ENCODE measurements at places on chromosomes 12 and 14.

DNA sequence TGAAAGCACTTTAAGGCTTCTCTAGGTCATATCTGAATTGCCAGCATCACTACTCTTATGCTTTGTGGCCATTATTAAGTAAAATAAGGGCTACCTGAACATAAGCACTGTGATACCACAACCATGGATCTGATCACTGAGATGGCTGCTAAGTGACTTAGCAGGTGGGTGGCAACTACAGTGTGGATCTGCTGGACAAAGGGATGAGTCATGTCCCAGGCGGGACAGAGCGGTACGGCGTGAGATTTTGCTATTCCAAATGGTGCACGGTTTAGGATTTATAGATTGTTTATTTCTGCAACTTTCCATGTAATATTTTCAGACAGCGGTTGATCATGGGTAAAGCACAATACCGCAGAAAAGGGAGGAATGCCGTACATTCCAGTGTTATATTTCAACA is 39.4 kb downstream of the MLXIP start:
- no peak for DNase-seq

GRCh38 chr14:99573436-99574098 is 30.4 kb downstream of the CCDC85C start:
- no peak for DNase-seq

DNA sequence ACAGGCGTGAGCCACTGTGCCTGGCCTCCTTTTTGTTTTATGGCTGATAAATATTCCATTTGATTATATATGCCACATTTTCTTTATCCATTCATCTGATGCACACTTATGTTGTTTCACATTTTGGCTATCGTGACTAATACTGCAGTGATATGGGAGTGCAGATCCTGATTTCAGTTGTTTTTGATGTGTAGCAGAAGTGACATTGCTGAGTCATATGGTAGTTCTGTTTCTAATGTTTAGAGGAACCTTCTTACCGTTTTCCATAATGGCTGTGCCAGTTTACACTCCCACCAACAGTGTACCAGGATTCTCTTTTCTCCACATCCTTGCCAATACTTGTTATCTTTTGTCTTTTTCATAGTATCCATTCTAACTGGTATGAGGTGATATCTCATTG is 235.9 kb downstream of the ERC1 start:
- DNase-seq = no peak

GRCh38 chr14:84493779-84494178 is 1036.2 kb upstream of the FLRT2 start:
- DNase-seq = peak; percentile 10

- DNase-seq = no peak
Measured at GRCh38 chr12:76518699-76519098, 40.9 kb downstream of the OSBPL8 start.

DNA sequence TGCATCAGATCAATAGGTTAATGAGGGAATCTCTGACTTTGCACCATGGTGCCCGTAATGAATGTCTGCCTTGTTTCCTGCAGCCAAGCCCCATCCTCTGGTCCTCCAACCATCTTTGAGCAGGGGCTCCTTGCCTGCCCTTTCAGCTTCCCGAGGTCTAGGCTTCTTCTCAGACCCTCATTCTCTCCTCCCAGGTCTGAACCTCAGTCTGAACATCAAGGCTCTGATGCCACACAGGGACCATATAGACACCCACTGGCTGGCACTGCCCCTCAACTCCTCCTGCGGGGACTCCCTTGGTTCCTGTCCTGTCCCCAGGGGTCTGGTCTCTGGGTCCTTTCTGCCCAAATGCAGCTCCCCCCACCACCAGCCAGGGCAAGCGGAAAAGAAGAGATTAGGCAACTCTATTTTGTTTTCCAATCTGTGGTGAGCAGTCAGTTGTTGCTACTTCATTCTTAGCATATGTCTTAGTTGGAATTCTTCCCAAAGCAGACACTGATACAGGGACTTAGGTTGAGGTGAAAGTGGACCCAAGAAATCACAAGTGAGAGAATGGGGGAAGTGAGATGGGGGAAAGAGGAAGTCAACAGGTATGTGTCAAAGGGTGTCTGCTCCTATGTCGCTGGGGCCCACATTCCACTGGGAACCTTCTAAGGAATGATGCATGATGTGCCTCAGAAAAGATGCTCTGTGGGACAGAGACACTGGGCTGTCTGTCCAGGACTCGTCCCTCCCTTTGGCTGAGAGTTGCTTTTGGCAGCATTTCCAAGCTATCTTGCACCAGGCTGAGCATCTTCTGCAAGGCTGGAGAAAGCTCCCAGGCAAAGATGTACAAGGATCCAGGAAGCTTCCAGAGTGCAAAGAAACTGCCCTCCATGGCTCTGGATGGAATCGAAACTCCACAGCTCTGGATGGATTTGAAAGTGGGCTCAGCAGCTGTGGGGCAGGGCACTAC is 1096.5 kb upstream of the TMEM132C start:
- DNase-seq = no peak

DNA sequence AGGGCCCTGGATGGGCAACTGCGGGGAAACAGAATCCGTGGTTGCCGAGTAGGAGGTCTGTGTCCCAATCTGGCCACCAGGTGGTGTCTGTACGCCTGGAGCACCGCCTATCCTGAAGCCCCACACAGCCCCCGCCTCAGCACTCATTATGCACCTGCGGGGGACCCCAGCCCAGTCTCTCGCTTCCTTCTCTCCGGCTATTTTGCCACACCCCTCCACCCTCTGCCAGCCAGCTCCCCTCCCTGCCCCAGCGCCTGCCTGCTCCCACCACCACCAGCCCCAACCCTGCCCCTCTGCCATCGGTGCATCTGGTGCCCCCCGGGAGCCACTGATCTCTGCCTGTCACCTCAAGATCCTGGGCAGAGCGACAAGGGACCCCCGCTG is 2.2 kb upstream of the NXPH4 start:
- DNase-seq = peak; percentile 58

- peak; percentile 13 for DNase-seq
Measured at GRCh38 chr12:49777800-49778748, 36.7 kb downstream of the TMBIM6 start.

GRCh38 chr12:131057211-131057721 is 103.6 kb downstream of the ADGRD1 start:
- DNase-seq = peak; percentile 35

- DNase-seq = no peak
Measured at GRCh38 chr12:51519755-51520154, 71.3 kb upstream of the SCN8A start.

DNA sequence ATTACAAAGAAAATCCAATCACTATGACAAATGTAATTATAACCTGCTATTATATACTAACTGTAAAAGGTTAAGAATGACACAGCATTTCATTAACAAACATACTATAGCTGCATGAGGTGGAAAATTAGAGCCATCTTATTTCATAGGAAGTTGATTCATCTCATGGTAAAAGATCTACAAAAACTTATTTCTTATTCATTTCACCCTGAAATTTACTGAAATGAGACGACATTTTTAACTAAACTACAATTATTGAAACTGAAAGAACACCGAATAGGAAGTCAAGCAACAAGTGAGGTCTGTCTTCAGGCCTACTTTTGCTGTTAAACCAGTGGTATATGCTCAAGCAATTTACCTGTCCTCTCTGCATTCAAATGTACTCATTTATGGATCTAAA is 87.2 kb downstream of the CEP83 start:
- DNase-seq = no peak

DNA sequence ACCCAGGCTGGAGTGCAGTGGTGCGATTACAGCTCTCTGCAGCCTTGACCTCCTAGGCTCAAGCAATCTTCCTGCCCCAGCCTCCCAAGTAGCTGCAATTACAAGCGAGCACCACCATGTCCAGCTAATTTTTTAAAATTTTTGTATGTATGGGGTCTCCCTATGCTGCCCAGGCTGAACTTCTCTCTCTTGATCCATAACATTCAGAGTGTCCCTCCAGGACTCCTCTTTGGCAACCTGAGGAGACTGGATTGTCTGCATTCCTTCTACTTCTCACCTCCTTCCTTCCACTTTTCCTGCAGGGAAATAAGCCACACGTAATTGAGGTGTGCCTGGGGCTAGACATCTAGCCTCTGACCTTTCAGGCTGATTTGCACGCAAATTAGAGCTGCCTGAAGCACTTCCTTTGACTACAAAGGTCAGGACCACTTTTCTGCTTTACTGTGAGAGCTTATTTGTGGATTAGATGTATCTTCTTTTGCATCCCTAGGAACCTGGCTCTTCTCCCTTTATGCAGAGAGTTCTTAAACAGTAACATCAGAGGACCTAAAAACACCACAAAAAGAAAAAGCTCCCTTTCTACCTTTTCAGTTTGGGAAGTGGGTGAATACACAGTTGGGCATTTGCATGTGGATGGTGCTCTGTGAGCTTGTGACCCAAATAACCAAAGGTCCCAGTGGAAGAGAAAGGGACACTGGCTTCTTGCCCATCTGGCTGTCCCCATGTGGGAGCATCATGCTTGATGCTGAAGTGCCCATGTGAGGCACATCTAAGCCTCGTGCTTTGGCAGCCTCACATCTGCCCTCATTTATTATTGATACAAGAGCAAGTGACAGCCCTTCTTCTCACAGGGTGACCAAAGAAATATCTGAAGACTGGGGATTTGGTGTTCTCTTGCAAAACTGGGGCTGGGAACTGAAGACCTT is 33.5 kb downstream of the PYGL start:
- DNase-seq = no peak

- DNase-seq = no peak
Measured at GRCh38 chr12:41011939-41012338, 176.2 kb upstream of the PDZRN4 start.

- DNase-seq = no peak
Measured at GRCh38 chr12:104624529-104624928, 167.8 kb downstream of the CHST11 start.

GRCh38 chr14:80992580-80992979 is 37.2 kb downstream of the TSHR start:
- DNase-seq = no peak

DNA sequence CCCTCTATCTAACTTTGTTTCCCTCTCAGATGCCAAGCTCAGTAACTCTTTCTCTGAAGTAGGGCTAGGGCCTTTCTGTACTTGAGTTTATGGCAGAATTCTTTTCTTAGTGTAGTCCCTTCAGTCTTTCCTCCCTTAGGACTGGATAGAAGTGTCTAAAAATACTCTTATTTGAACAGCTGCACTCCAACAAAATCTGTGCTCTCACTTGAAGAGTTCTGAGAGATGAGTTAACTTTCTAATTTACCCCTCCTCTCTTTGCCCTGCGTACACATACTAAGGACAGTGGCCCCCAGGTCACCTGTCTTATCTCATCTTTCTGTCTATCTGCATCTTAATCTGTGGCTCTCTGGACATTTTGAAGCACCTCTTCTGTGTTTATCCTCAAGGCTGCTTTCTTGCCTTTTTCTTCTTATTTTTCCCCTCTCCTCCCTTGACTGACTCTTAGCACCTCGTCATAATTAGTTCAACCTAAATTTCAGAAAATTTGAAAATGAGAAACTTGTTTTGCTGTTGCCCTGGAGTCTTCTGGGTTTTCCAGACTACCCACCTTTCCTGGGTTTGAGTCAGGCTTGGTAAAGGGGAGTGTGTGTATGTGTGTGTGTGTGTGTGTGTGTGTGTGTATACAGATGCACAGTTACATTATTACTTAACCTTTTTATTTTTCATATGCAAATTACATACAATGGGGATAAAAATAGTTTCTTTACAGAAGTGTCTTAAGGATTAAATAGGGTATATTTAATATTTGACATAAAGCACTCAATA is 23.9 kb downstream of the NCKAP1L start:
- DNase-seq = no peak

DNA sequence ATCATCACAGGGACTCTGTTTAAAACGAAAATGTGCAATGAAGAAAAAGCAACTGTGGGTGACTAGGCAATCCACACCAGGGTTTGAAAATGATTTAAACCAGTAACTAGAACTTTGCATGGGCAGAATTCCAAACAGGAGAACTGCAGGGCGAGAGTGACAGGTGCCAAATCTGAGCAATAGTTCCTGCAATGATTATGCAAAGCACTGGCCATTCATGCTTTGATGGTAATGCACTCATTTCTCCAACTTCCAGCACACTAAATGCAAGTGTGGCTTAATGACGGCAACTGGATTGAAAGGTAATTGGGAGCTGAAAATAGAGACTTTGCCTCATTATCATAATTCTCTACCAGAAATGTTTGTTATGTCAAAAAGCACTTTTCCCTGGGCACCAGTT is 140.5 kb upstream of the TMCC3 start:
- DNase-seq = no peak

DNA sequence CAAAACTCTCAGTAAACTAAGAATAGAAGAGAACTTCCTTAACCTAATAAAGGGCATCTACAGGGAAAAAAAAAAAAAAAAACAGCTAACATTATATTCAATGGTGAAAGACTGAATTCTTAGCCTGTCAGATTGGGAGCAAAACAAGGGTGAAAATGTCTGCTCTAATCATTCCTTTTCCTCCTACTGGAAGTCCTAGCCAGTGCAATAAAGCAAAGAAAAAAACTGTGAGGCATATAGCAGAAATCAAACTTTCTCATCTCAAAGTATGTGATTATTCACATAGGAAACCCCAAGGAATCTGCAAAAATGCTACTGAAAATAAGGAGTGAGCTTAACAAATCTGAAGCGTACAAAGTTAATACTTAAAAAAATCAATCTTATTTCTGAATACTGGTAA is 170.7 kb downstream of the NUAK1 start:
- no peak for DNase-seq

- no peak for DNase-seq
Measured at GRCh38 chr14:54767139-54767431, 135.5 kb downstream of the GCH1 start.

- DNase-seq = no peak
Measured at GRCh38 chr12:3173912-3174311, 96.7 kb downstream of the TSPAN9 start.

GRCh38 chr12:77728018-77728417 is 102.7 kb upstream of the NAV3 start:
- DNase-seq = no peak

DNA sequence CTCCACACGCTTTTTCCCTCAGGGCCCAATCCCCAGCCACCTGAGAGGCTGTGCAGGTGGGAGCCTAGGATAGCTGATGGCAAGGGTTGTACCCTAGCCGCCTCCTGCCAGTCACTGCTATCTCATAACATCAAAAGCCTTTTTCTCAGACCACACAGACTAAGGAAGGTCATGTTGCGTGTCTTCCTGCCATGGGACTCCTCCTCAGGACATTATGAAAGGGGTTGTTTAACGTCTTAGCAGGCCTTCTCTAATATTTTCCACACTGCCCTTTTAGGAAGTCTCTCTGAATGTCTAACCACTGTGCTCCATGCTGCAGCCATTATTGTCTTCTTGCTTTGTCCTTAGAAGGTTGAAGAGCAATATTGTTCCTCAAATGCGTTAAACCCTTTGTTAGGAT is 7.6 kb upstream of the SMUG1 start:
- no peak for DNase-seq

DNA sequence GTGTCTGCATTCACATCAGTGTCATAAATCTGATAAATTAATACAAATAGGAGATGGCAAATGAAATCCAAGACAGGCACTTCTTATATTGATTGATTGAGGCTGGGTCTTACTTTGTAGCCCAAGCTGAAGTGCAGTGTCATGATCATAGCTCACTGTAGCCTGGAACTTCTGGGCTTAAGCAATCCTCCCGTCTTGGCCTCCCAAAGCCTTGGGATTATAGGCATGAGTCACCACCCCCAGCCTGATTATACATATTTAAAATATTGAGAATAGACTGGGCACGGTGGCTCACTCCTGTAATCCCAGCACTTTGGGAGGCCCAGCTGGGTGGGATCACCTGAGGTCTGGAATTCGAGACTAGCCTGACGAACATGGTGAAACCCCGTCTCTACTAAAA is 51.3 kb downstream of the MARK3 start:
- no peak for DNase-seq

- no peak for DNase-seq
Measured at GRCh38 chr12:88291498-88292131, 149.5 kb downstream of the TMTC3 start.
